Non-pigmented ciliary epithelial cell (primary cell): ENCODE measurements at places on chromosomes 16 and 17.
A peak's percentile ranks its signal among the peaks of the same experiment; 100 is the strongest.

GRCh38 chr17:27296428-27296979, 2.6 kb downstream of the WSB1 start:
- peak; percentile 40 for DNase-seq

DNA sequence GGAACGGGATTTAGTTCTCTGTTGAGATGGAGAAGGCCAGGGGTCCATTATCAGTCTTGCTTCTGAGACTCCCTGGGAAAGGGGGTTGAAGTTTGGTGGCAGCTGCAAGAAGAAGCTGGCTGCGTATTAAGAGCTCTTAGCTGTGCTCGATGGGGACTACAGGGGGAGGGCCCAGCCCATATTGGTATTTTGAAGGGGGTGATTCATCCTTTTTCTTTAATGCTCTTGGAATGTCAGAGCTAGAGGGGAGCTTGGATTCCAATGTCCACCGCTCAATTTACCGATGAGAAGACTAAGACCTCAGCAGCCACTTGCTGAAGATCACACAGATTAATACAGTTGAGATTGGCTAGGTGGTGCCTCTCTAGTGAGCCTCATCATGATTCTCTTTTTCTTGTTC, 5.0 kb downstream of the NOG start:
- no peak for DNase-seq

GRCh38 chr17:40099619-40100418, 570 bp downstream of the NR1D1 start:
- no peak for DNase-seq

- DNase-seq: no peak
Measured at GRCh38 chr17:57803021-57803420, 46.8 kb downstream of the MRPS23 start.

GRCh38 chr16:25040543-25040942, 25.4 kb upstream of the ARHGAP17 start:
- no peak for DNase-seq

- DNase-seq: no peak
Measured at GRCh38 chr17:80180192-80180591, 10.4 kb downstream of the CARD14 start.

GRCh38 chr16:53166099-53166498, 111.3 kb downstream of the CHD9 start:
- DNase-seq: no peak

- DNase-seq: no peak
Measured at GRCh38 chr17:32709562-32709961, 167.4 kb downstream of the MYO1D start.
